ENCODE measurements at places on chromosomes 3 and 15.

DNA sequence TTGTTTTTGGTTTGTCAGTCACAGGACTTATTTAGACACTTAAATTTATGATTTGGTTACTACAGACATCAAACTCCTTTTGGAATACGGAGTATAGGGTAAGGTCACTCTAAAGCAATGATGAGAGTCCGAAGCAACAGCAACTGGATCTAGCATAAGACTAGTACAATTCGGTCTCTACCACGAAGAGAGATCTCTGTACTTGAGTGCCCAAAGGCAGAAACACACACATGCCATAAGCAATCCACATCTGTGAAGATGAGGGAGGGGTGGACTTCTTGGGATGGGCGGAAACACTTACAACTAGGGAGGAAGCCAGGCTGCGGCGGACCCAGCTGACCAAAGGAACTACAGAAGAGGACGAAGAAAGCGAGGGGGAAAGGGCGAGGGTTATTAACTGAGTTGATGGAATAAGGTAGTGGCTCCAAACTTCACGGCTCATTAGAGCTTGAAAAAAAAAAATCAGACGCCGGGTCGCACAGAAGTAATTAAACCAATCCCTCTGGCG is 595 bp downstream of the DPH6 start:
- H3K27me3 ChIP-seq: no peaks in the 10 kb centered on the region
- H3K4me3 ChIP-seq: peak overlapping the region; percentile 88
- peak overlapping the region; percentile 85 for H3K27ac ChIP-seq
- no peaks in the 10 kb centered on the region for H3K36me3 ChIP-seq
- H3K4me1 ChIP-seq: peaks cover 6% of the 10 kb centered on the region

DNA sequence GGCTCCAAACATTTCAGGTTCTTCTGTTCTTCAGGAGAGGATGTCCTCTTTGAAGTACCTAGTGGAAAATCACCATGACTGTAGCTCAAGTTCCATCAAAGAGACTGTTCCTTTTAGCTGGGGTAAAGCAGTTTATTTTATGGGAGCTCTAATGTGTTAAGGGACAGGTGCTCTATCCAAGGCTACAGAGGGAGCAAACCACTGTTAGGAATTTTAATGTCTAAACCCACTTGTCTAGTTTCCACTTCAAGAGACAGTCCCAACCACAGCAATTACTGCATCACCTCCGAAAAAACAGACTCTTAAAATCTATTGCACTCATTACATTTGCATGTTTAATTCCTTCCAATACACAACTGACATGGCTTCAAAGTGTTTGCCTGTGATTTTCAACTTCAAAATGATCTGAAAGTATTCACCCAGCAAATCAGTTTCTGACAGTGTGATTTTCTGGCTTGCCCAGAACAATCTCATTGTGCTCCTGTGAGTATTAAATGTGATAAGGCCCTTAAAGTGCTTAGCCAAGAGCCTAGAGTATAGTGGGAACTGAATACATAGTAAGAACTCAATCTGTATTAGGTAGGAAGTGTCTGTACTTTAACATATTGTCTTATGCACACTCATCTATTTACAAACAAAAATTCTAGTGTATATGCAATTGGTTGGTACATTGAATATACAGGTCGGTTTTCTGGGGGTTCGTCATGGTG is 266.5 kb upstream of the CCDC54 start:
- no peak overlapping the region for H3K4me3 ChIP-seq
- no peaks in the 10 kb centered on the region for H3K36me3 ChIP-seq
- no peak for DNase-seq
- no peak overlapping the region for H3K27ac ChIP-seq

GRCh38 chr3:120143676-120144075 is 49.4 kb upstream of the GSK3B start:
- H3K4me1 ChIP-seq: no peaks in the 10 kb centered on the region
- H3K27ac ChIP-seq: no peak overlapping the region
- no peak for DNase-seq
- no peak overlapping the region for H3K4me3 ChIP-seq

- no peak overlapping the region for H3K4me3 ChIP-seq
- H3K36me3 ChIP-seq: no peaks in the 10 kb centered on the region
These were observed 56.0 kb upstream of the LCTL start for GRCh38 chr15:66621491-66622467.

DNA sequence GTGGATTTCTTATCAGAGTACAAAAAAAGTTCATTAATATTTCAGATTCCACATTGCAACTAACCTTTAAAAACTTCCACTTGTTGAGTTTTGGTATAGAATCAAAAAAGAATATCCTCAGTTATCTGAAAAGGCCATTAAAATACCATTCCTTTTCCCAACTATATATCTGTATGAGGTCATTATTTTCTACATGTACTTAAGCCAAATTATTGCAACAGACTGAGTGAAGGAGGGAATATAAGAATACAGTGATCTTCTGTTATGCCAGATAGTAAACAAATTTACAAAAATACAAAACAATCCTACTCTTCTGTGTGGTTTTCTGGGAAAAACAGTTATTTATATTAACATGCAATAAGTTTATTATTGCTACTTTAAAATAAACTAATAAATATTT is 5.7 kb upstream of the GANC start:
- no peak for DNase-seq
- H3K27ac ChIP-seq: no peak overlapping the region
- peaks cover 11% of the 10 kb centered on the region for H3K4me1 ChIP-seq
- peaks cover 49% of the 10 kb centered on the region for H3K36me3 ChIP-seq
- H3K27me3 ChIP-seq: no peaks in the 10 kb centered on the region

DNA sequence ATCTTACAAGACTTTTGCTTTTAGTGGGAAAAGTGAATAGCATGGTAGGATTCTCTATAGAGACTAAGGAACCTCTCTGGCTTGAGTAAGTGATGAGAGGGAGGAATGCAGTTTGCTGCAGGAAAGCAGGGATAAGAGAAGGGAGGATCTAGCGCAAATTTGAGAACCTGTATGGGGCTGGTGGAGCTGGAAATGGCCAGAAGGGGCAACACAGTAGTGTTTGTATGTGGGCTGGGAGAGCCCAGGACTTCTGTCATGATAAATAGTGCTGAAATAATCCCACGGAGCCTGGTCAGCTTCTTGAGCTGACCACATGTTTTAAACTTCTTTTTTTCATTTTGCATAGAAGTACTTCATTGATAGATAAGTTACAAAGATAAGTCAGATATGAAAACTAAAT is 11.2 kb upstream of the SHC4 start:
- H3K4me1 ChIP-seq: peaks cover 8% of the 10 kb centered on the region
- no peak overlapping the region for H3K27ac ChIP-seq
- H3K4me3 ChIP-seq: no peak overlapping the region
- no peaks in the 10 kb centered on the region for H3K36me3 ChIP-seq
- no peak for DNase-seq

GRCh38 chr3:50551054-50551659 is 16.4 kb downstream of the C3orf18 start:
- H3K36me3 ChIP-seq: no peaks in the 10 kb centered on the region
- H3K4me1 ChIP-seq: no peaks in the 10 kb centered on the region
- DNase-seq: no peak
- H3K4me3 ChIP-seq: no peak overlapping the region
- no peak overlapping the region for H3K27ac ChIP-seq

DNA sequence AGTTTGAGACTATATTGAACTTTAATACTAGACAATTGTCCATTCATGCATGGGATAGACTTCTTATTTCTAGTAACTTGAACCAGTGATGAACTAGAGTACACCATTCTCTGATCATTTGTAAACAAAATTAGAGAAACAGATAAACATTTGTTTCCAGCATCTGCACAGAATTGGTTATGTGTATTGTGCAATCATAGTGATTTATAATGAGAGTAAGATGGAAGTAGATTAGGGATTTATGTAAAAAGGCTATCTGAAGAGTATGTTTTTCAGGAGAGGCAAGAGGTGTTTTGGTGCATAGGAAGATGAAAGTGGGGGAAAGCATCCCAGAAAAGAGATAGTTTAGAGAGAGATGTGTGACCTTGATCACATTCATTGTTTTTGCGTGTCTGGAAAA is 695.0 kb downstream of the SQOR start:
- no peaks in the 10 kb centered on the region for H3K4me1 ChIP-seq
- no peak overlapping the region for H3K27ac ChIP-seq
- no peaks in the 10 kb centered on the region for H3K27me3 ChIP-seq
- no peak overlapping the region for H3K4me3 ChIP-seq

DNA sequence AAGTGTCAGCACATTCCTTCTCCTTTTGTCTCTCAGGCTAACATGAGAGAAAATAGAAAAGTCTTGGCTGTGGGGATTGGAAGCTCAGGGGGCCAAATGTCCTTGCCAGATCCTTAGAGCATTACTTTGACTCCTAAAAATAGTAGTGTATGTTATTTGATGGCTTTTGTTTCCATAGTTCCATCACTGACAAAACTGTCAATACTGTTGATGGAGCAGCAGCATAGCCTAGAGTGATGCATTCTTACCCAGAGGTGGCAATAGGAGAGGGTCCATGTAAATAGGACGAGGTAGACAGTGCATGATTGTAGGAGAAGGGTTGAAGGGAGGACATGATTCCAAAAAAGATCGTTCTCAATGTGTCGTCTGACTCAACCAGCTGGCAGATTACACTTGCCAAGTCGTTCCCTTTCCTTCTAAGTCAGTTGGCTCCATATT is 282.7 kb upstream of the TPRG1 start:
- no peaks in the 10 kb centered on the region for H3K4me1 ChIP-seq
- H3K27ac ChIP-seq: no peak overlapping the region
- DNase-seq: no peak
- H3K4me3 ChIP-seq: no peak overlapping the region

GRCh38 chr3:197775317-197775716 is 15.7 kb upstream of the LRCH3 start:
- H3K36me3 ChIP-seq: peaks cover 67% of the 10 kb centered on the region
- no peaks in the 10 kb centered on the region for H3K27me3 ChIP-seq

GRCh38 chr3:51940648-51941462 is 849 bp downstream of the RRP9 start:
- H3K36me3 ChIP-seq: peaks cover 29% of the 10 kb centered on the region
- H3K27me3 ChIP-seq: no peaks in the 10 kb centered on the region
- peak overlapping the region; percentile 49 for H3K27ac ChIP-seq
- H3K4me3 ChIP-seq: peak overlapping the region; percentile 69
- H3K4me1 ChIP-seq: peaks cover 21% of the 10 kb centered on the region
- no peak for DNase-seq

GRCh38 chr15:71192816-71193215 is 77.5 kb downstream of the THSD4 start:
- no peak for DNase-seq
- H3K27ac ChIP-seq: no peak overlapping the region
- no peak overlapping the region for H3K4me3 ChIP-seq
- no peaks in the 10 kb centered on the region for H3K36me3 ChIP-seq

GRCh38 chr3:15154326-15154725 is 51.7 kb upstream of the CAPN7 start:
- H3K4me3 ChIP-seq: no peak overlapping the region
- no peak overlapping the region for H3K27ac ChIP-seq
- no peaks in the 10 kb centered on the region for H3K36me3 ChIP-seq

Data from effector memory CD4-positive, alpha-beta T cell (primary cell).